T-helper 22 cell (primary cell): ENCODE measurements at places on chromosomes 1 and 21.

DNA sequence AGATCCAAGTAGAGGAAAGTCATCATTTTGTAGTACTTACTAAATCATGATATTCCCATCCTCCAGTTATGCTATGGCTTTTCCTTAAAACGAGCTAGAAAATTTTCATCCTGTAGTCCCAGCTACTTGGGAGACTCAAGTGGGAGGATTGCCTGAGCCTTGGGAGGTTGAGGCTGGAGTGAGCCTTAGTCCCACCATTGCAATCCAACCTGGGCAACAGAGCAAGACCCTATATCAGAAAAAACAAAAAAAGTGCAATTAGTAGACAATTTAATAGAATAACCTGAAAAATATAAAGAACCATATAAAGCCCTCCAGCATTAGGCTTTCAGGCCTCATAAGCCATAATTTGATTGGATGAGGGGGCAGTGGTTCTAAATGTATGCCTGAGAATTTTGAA, 6.8 kb downstream of the UCK2 start:
- DNase-seq, result no peak

DNA sequence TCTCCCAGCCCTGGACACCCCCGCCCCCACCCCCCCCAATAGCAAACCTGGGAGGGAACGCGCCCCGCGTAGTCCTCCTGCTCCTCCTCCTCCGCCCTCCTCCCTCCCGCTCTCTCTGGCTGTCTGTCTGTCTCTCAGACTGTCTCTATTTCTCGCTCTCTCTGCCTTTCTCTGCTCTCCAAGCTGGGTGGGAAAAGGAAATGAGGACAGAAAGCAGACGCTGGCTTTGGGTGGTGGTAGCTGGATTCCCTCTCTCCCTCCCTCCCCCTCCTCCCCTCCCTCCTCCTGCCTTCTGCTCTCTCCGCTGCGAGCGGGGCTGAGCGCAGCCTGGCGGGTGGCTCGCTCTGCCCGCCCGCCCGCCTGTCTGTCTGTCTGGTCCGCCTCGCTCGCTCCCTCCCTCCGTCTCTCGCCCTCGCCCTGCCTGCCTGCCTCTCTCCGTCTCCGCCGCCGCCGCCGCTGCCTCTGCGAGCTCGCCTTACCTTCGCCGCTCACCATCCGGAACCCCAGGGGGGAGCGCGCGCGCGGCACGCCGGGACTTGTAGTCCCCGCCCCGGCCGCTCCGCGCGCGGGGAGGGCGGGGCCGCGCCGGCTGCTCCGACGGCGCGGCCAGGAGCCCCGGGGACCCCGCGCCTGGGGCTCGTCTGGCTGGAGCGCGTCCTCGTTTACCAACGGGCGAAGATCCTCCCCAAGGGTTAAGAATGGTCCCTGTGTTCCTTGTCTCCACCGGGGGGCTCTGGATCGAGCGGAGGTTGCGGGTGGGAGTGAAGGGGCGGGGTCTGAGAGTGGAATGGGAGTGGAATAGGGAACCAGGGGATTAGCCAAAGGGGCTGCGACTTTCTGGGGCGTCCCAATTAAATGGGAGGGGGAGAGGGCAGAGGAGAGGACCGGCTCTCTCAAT, at the start of gene AHDC1:
Gene AHDC1, minus strand, starts transcription at position 464 of the 898 bp plus-strand sequence. CDS start 52,029 bp downstream, outside the sequence.
- DNase-seq, result peak; percentile 85

DNA sequence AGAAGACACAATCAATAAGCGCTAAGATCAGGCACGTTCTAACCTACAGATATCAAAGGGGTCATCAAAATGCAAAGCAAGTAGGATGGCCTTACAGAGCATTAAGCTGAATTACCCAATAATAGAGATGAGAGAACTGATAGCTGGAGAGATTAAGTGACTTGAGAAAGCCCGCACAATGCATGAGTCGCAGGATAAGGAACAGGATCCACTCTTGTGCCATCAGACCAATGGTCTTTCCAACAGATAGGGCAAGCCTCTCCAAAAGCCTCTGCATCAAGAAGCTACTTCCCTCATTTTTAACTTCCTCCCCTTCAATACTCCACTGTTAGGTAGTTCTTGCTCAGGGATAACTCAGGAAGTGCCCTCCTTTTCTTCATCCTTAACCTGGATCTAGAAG, 2.6 kb downstream of the CHML start:
- no peak for DNase-seq

DNA sequence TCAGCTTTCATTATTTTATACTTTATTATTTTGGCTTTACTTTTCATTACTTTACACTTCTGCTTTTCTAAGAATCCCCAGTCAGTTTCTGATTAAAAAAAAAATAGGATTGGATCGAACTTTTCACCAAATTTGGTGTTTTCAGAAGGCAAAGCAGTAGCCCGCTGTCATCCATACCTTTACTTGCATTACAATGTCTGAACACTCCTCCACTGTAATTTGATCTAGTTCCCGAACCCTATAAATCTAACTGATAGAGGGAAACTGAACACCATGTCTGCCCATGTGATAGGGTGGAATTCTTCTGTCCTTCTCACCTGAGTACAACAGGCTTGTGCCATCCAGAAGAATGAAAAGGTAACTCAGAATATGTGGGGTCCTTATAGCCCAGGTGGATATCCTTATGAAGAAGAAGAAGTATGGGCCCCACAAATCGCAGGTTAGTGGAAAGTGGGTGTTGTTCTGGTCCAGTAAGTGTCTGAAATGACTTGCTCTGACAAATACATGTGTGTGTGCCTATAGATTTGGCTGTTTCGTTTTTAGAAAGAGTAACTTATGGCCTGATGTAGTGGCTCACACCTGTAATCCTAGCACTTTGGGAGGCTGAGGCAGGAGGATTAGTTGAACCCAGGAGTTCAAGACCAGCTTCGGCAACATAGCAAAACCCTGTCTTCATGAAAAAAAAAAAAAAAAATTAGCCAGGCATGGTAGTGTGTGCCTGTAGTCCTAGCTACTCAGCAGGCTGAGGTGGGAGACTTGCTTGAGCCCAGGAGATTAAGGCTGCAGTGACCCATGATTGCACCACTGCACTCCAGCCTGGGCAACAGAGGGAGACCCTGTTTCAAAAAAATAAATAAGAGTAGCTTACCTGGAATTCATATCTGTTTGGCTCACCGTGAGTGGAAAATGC, 26.6 kb upstream of the CDC14A start:
- DNase-seq, result no peak

DNA sequence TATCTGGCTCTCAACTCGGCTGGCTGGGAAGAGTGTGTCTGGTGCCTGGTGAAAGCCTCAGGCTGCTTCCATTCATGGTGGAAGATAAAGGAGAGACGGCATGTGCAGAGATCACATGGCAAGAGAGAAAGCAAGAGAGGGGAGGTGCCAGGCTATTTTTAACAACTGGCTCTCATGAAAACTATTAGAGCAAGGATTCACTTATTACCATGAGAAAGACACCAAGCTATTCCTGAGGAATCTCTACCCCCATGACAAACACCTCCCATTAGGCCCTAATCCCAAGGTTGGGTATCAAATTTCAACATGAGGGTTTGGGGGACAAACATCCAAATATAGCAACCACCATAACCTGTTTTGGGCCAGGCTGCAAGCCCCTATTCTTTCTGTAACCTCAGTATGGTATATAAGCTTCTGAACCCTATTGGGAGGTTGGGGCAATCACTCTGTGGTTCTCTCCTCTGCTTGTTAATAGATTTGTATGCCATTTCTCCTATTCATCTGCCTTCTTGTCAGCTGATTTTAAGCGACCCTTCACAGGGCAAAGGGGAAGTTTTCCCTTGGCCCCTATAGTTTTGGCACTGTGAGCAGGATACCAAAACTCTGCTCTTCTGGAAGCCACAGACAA, 179.0 kb upstream of the TNR start:
- DNase-seq, result no peak

DNA sequence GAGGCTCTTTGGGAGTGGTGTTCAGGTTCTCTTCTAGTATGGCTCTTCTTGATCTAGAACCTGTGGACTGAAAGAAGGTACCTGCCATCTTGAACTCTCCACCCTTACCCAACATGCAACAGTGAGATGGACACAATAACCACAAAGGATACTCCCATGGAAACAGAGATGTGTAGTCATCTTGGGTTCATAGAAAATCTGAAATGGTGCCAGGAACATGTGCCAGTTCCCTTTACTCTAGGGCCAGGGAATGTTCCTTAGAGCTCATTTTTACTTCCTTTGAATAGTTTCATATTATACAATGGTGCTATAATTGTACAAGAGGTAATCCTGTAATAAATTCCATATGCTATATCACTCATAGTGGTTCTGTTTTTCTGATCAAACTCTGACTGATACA, 13.2 kb upstream of the SCYL3 start:
- DNase-seq, result no peak

DNA sequence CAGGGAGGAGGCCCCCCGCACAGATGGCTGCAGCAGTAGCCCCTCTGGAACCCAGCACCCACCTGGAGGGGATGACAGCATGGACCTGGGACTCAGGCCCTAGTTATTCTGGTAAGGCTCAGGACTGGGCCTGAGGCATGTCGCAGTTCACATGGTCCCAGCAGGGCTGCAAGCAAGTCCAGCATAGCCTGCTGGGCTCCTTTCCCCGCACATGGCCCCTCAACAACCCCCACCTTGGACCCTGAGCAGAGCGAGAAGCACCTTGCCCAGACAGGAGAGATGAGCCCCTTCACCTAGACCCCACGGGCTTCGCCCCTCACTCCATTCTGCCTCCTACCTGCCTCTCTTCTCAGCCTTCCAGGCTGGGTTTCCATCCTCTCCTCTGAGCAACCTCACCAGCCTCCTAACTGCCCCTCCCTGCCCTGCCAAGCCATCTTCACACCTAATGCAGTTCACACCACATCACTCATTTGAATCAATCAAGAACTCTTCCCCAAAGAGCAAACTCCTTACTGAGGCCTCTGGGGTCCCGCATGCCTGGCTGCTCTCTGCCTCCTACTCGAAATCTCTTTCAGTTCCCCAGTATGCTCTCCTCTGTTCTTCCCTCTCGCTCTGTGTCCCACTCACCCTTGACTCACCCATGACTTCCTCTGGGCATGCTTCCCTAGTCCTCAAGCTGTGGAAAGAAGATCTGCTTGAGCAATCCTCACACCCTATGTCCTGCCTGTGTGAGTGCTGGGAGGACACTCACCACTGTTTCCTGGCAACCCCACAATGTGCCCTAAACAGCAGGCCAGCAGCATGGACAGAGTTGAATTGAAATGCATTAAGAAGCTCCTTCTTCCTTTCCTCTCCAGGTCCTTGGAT, 9.4 kb upstream of the THEMIS2 start:
- no peak for DNase-seq

DNA sequence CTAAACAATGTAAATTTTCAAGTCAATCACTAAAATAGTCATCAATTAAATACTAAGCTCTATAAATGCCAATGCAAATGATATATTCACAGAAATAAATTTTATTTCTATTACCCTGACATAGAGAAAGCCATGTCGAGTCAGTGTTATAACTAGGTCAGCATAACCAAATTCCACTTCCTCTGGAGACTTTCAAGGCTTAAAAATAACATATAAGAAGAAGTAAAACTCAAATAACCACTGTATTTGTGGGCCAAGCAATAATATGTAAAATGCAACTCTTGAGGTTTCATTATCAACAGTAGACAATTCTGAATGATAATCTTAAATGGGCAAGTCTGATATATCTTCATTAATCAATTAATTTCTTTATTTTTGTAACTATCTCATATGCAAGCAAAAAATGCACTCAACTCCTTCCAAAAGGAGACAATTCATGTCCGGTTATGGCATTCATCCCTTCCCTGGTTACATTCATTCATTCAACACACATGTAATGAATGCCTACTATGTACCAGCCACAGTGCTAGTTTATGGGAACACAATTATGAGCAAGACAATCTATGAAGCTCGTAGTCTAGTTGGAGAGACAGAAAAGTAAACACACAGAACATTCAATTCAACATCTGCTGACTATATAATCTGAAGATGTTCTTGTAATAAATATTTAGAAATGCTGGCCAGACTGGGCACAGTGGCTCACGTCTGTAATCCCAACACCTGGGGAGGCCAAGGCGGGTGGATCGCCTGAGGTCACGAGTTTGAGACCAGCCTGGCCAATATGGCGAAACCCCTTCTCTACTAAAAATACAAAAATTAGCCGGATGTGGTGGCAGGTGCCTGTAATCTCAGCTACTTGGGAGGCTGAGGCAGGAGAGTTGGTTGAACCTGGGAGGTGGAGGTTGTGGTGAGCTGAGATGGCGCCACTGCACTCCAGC, 37.1 kb upstream of the CAP1 start:
- no peak for DNase-seq

DNA sequence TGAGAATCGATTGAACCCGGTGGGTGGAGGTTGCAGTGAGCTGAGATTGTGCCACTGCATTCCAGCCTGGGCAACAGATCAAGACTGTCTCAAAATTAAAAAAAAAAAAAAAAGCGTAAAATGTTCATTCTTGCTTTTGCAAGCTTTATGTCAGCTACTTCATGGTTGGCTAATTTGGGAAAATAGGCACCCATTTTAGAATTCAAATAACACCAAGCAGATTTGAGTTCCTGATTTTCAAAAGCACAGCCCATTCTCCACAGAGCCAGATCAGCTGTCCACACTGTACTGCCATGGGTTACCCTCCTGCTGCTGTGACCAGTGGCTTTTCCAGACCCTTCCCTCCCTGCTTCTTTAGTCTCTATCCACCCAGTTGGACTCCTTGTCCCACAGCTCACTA, 4.4 kb downstream of the THEM5 start:
- DNase-seq, result no peak

GRCh38 chr1:230849451-230850224, 18.7 kb downstream of the C1orf198 start:
- DNase-seq, result no peak

- no peak for DNase-seq
These were observed 35.8 kb downstream of the EVI5 start for GRCh38 chr1:92749024-92749634.

DNA sequence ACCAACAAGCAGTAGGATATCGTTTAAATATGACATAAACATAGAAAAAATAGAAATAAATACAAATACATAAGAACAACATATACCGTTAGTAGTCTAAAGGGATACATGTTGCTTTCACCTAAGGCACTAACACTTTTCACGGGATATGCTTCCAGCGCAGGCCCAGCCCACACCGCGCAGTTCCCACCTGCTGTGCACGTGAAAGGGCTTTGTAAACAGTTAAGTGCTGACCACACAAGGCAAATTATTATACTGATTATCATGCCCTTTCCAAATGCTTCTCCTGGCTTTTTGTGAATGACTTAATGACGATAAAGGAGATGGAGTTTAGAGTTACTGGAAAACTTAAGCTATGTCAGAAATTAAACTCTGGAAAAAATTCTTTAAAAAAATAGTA, 11.3 kb upstream of the IL22RA1 start:
- DNase-seq, result no peak

DNA sequence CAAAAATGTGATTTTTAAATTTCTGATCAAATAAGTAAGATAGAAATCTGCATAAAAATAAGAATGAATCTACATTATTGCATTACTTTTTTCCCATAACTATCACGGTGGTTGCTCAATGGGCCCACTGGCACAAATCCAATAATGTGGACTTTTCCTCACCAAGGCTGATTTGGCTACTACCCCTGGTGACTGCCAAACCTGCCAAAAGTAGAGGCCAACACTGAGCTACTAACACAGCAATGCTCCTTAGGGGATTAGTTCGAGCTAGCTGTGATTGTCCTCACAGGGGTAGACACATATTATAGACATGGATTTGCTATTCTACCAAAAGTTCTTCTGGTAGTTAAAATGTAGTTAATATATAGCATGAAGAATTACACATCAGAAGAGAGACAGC, 107.7 kb upstream of the ZNHIT6 start:
- DNase-seq, result no peak
